ENCODE measurements at places on chromosomes 2 and 18. TPM values are rescaled to one million over a fixed set of nuclear protein-coding genes. Genes with fewer than 3 reads are reported as not detected.

RAB31 gene
- total RNA-seq = 50.5 TPM

ATP8B1 gene
- total RNA-seq = 46.1 TPM

CRYGD gene
- not detected for total RNA-seq

CROCC2 gene
- total RNA-seq = not detected

TRIB2 gene
- total RNA-seq = 26.4 TPM

SP5 gene
- total RNA-seq = not detected

NGEF gene
- 1.2 TPM for total RNA-seq

KCNG2 gene
- total RNA-seq = not detected

SERPINB10 gene
- total RNA-seq = 1.00 TPM

FZD7 gene
- 33.4 TPM for total RNA-seq

GPR45 gene
- not detected for total RNA-seq

ZDBF2 gene
- 12.9 TPM for total RNA-seq

MALL gene
- 18.1 TPM for total RNA-seq

LCT gene
- under 0.01 TPM for total RNA-seq

ABCG8 gene
- total RNA-seq = not detected

SPEG gene
- total RNA-seq = 60.6 TPM

CTNNA2 gene
- total RNA-seq = not detected

RAB27B gene
- 22.2 TPM for total RNA-seq

ZFP36L2 gene
- total RNA-seq = 7.1 TPM

STEAP3 gene
- total RNA-seq = 23.6 TPM

CFAP221 gene
- not detected for total RNA-seq

SLC38A11 gene
- total RNA-seq = 1.5 TPM

DHRS9 gene
- not detected for total RNA-seq

ARHGEF4 gene
- total RNA-seq = 6.3 TPM

NYAP2 gene
- total RNA-seq = not detected

CNRIP1 gene
- total RNA-seq = 31.3 TPM

IL36G gene
- not detected for total RNA-seq

MTLN gene
- total RNA-seq = 41.5 TPM

BARD1 gene
- total RNA-seq = 34.5 TPM

DPYSL5 gene
- total RNA-seq = not detected

SLC4A3 gene
- 9.5 TPM for total RNA-seq

GALNT5 gene
- 7.2 TPM for total RNA-seq

HOXD3 gene
- total RNA-seq = 0.33 TPM

HOXD1 gene
- not detected for total RNA-seq

YWHAQ gene
- 420 TPM for total RNA-seq

RAPGEF4 gene
- total RNA-seq = 1.00 TPM

SCN9A gene
- 43.0 TPM for total RNA-seq

GYPC gene
- 82.4 TPM for total RNA-seq

HRH4 gene
- total RNA-seq = 0.12 TPM

CRYBA2 gene
- not detected for total RNA-seq

SKOR2 gene
- not detected for total RNA-seq

OXER1 gene
- total RNA-seq = not detected

UGT1A3 gene
- not detected for total RNA-seq

PREB gene
- 46.4 TPM for total RNA-seq

GREB1L gene
- total RNA-seq = 5.0 TPM

SFTPB gene
- total RNA-seq = under 0.01 TPM

GAREM1 gene
- 2.4 TPM for total RNA-seq

TUBB8B gene
- total RNA-seq = not detected

TACR1 gene
- total RNA-seq = 0.22 TPM

NETO1 gene
- not detected for total RNA-seq

NT5C1B gene
- 0.33 TPM for total RNA-seq

CD226 gene
- total RNA-seq = 0.50 TPM

FNDC4 gene
- 15.6 TPM for total RNA-seq

CIB4 gene
- total RNA-seq = not detected

AQP12A gene
- not detected for total RNA-seq

GAD1 gene
- not detected for total RNA-seq
